Right ventricle myocardium superior (tissue), 1 donor: ENCODE measurements at places on chromosomes 7 and 10.
A peak's percentile ranks its signal among the peaks of the same experiment; 100 is the strongest.

DNA sequence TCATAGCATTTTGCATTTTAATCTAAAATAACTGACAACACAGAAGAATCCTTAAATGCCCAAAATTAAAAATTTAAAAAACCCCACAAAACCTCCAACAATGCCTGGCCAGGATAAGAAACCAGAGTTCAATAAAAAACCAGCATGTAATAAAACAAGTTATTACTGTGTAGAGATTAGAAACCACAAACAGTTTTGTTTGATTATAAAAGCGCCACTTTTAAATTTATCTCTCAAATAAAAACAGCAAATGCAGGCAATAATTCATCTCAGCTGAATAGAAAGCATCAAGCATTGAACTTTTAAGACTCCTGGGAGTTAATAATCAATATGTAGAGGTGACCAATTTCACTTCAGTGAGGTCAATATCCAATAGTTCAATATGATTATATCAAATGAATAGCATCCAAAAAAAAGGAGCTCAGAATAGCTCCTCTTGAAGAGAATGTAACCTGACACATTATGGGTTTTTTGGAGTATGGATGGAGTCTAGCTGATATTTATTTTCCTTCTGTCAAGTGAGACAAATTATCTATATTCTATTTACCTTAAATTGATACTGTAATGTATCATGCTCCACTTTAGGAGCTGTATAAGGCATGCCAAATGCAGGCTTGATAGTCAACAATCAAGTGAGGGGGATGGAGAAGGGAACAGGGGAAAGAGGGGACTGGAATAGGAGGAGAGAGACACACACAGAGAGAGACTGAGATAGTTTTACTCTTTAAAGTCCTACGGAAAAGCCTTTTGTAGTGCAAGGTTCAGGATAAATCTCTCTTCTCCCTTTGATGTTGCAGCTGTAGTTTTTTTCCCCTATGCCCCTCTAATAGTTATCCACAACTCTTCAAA lies 130.9 kb downstream of the RSU1 start:
- DNase-seq: no peak

DNA sequence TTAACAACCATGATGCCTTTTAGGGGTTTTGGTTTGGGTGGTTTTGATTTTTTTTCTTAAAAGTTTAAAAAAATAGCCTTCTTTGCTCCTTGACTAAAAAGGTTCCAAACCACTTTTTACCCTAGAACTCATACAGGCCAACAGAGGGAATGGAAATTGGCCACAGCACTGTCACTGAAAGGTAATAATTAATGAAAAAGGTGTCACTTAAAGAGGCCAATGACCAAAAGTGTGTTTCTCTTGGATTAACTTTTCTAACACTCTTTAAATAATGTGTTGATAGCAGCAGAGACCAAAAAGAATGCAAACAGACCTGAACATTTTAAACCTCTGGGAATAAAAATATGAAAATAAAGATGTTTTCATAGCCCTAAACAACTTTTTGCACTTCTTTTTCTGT lies 221.1 kb upstream of the TCF7L2 start:
- no peak for DNase-seq

GRCh38 chr10:112467541-112468075 lies 20.6 kb downstream of the VTI1A start:
- DNase-seq: no peak

- DNase-seq: peak; percentile 62
Observed at GRCh38 chr10:78185693-78186055, 152.0 kb downstream of the RPS24 start.

DNA sequence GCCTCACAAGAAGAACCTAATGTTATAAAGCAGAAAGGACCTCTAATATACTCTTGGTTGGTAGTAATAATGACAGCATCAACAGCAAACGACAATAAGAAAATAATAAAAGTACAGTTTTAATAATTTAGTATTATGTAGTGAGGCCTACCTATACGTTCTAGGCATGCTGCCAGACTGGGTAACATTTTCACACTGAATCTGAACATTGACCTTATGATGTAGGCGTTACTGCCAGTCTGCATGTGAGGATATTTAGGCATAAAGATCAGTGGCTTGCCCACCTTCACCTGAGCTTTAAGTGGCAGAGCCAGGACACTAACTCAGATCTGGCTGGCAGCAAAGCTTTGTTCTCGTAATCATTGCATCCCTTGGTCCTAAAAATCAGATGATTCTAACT lies 2.5 kb downstream of the FGL2 start:
- no peak for DNase-seq

- no peak for DNase-seq
Observed at GRCh38 chr10:72270607-72271281, 3.0 kb upstream of the DDIT4 start.

- DNase-seq: no peak
Observed at GRCh38 chr7:11170863-11171568, 197.3 kb downstream of the PHF14 start.

GRCh38 chr7:107874605-107875446 lies 16.2 kb upstream of the DLD start:
- no peak for DNase-seq

GRCh38 chr7:18064242-18064838 lies 36.7 kb upstream of the PRPS1L1 start:
- no peak for DNase-seq

DNA sequence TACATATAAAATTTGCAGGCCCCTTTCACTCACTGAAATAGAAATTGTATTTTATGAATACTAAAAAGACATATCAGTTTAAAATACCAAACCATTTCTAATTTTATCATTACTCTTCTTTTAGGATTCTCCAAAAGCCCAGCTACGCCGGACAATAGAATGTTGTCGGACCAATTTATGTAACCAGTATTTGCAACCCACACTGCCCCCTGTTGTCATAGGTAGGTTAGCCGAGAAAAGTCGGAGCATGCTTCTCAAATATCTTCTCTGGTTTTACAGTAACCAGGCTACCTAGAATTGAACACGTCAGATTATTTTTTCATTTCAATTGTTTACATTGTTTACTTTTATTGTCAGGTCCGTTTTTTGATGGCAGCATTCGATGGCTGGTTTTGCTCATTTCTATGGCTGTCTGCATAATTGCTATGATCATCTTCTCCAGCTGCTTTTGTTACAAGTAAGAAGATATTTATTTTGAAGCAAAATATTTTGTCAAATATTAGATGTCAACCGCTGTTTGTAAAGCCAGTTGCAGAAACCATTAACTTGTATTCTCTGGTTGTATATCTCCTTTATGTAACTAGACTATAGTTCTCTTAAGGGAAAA lies 57.6 kb downstream of the MMRN2 start:
- no peak for DNase-seq

DNA sequence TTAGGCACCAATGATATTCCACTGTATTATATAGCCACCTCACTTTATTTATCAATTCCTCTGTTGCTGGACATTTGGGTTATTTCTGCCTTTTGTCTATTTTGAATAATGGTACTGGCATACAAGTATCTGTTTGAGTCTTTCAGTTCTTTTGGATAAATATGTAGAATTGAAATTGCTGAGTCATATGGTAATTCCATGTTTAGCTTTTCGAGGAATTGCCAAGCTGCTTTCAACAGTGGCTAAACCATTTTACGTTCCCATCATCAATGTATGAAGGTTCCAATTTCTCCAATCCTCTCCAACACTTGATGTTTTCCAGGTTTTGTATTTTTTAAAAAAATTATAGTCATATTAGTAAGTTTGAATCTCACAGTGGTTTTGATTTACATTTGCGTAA lies 42.3 kb downstream of the JMJD1C start:
- no peak for DNase-seq

- DNase-seq: no peak
Observed at GRCh38 chr7:139721417-139721816, 56.4 kb downstream of the HIPK2 start.

DNA sequence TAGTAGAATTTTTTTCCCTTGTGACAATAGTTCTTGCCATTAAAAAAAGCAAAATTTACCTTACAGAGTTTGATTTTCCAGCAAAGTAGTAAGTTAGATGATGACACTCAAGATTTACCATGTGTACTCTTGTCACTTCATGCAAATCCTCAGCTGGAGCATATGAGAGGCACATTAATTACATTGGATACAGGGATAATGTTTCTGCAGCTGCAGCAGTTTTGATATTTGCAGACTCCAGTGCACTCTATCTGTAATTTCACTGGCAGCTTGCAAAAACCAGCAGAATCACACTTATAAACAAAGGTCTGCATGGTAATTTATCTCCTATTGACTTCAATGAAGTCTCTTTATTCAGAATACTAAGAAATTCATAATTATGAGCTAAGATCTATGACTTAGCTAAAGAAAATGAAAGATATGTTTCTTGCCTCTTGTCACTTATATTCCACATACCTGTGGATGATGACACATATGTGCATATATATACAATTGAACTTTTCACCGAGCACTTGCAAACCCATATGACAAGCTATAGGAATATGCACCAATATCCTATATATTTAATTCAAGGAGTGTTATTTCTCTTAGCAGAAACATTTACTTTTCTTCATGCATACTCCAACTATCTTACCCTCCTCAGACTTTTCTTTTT lies 530.6 kb downstream of the PHTF2 start:
- no peak for DNase-seq
